Keratinocyte (primary cell): ENCODE measurements at places on chromosomes 3 and 15. TPM values are rescaled to one million over a fixed set of nuclear protein-coding genes. Genes with fewer than 3 reads are reported as not detected.

Gene PLIN1
- 0.24 to 0.30 TPM in 2 of 3 replicates, not detected in the other for polyA plus RNA-seq

Gene NR2F2
- polyA plus RNA-seq = 19.5 to 27.2 TPM (median 20.1 TPM) in 3 replicates

DNA sequence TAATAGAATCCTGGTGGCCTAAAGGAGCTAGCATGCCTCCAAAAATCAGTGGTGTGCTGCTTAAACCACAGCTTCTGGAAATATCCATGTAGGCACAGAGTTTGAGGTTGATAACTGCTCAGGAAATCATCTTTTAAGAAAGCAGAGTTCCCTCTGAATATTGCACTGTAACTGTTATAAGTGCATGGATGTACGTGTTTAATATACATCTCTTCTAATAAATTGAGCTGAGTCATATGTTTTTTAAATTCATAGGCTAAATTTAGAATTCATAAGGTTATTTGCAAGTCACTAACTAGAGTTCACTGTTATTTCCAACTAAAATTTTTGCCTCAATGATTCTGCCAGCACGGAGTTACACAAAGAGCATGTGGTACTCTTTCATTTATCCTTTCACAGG lies 68.9 kb downstream of the MYH15 start:
- DNase-seq = no peak

- no peak for DNase-seq
These were observed 6.9 kb downstream of the ACVR2B start for GRCh38 chr3:38460377-38461270.

GRCh38 chr15:78868366-78868765 lies 4.3 kb upstream of the MORF4L1 start:
- no peak for DNase-seq

- no peak for DNase-seq
These were observed 172.4 kb downstream of the CHST2 start for GRCh38 chr3:143291836-143292447.

- DNase-seq = no peak
These were observed 19.1 kb downstream of the ZDHHC19 start for GRCh38 chr3:196192036-196192523.

DNA sequence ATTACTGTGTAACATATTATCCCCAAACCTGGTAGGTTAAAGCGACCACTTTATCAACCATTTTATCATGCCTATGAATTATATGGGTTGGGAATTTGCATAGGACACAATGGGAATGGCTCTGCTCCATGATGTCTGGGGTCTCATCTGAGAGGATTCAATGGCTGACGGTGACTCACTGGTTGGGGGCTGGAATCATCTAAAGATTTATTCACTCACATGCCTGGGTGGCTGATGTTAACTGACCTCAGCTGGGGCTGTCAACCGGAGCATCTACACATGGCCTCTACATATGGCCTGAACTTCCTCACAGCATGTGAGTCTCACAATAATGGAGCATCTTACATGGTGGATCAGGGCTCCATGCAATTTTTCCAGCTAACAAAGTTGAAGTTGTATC lies 313.1 kb upstream of the PPP2R3A start:
- no peak for DNase-seq

GRCh38 chr3:195151866-195152541 lies 119.0 kb downstream of the XXYLT1 start:
- DNase-seq = no peak

GRCh38 chr15:100187677-100188076 lies 154.1 kb downstream of the ADAMTS17 start:
- DNase-seq = no peak
